Endothelial cell of umbilical vein (primary cell): ENCODE measurements at places on chromosomes 13 and 19. TPM values are rescaled to one million over a fixed set of nuclear protein-coding genes. Genes with fewer than 3 reads are reported as not detected.

EDDM13 gene
- total RNA-seq = 0.65 TPM in 1 of 2 replicates, not detected in the other

C19orf85 gene
- not detected in 2 replicates for total RNA-seq

DZIP1 gene
- 32.1 and 33.9 TPM in 2 replicates for total RNA-seq

ICAM3 gene
- 11.4 and 11.6 TPM in 2 replicates for total RNA-seq

CTXN1 gene
- 27.6 and 31.1 TPM in 2 replicates for total RNA-seq

TICAM1 gene
- 17.6 and 19.0 TPM in 2 replicates for total RNA-seq

CARM1 gene
- 70.8 and 72.2 TPM in 2 replicates for total RNA-seq
